ENCODE measurements at places on chromosomes 6 and 20.

DNA sequence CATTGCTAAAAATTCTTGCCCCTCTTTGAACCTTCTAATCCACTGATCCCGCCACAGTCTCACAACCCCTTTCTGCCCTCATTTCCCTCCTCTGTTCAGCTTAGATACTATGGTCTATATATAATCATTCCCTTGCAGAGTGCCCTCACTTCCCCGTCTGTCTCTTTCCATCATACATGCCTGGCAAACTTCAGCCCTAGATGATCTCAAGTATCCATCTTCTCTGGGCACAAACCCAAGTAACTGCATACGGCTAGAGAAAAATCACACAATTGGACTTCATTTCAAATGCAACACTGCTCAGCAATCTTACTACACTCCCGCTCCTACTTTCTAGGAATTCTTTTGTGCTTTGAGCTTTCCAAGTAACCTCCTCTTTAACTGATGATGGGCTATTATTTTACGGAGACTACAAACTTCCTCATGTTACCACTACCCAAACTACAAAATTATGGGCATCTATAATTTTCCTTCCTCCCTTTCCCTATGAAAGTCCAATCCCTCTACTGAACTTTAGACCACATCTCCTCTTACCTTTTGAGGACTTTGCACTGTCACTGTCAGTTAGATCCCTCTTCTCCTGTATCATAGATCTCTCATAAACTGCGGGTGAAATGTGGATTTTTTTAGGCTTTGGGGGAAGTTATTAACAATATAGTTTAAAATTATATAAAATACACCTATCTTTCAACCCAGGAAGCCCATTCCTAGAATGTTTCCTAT lies 135.6 kb downstream of the BTBD9 start:
- no peak for DNase-seq

DNA sequence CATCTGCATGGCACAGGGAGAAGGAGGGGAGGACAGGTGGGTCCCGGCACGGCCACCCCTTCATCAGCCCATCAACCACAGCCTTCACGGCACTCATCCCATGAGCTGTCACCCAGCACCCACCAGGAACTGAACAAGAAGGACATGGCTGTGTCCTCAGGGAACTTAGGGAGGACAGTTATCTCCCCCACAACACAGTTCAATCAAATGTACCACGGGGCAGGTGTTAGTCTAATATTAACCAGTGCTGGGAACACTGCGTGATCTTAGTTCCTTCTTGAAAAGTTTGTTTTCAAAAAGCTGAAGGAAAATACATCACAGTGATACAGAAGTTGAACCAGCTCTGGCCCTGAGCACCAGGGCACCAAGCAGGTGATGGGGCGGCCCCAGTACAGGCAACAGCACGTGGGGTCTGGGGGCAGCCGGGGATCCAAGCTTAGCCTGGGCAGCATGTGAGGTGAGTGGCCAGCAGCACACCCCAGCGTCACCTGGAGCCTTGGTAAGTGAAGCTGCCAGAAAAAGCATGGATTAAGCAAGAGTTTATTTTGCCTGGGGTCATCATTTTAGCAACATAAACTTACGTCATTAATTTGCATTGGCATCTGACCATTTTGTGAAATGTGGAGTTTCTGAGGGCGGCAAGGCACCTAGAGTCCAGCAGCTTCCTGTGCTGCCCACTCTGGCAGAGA lies 35.5 kb upstream of the AFDN start:
- DNase-seq: no peak

DNA sequence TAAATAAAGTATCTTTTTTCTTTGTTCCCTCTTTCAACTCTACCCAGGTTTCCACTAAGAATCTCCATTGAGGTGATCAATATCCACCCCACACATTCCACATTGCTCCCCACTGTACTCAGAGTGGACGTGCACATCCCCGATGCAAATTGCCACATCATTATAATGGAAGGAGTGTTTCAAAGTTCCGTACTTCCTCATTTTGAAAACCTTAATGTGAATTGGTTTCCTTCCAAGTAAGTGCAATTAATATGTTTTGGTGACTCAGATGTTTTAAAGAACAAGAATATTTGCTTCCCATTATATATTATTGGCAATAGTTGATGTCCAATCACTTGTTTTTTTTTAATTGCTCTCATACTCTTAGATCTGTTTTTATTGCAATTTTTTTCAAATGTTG lies 463.6 kb downstream of the HACE1 start:
- DNase-seq: no peak

GRCh38 chr6:159807150-159807858 lies 7.2 kb downstream of the PNLDC1 start:
- DNase-seq: no peak

DNA sequence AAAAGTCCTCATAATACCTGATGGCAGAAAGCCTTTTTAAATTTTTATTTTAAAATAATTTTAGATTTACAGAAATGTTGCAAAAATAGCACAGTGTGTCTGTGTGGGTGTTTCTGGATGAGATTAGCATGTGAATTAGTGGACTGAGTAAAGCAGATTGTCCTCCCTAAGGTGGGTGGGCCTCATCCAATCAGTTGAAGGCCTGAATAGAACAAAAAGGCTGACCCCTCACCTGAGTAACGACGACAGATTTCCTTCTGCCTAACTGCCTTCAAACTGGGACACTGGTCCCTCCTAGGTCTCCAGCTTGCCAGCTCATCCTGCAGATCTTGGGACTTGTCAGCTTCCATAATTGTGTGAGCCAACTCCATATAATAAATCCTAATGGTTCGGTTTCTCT lies 54.2 kb downstream of the FAXC start:
- DNase-seq: no peak

- no peak for DNase-seq
These were observed 22.5 kb upstream of the PRIM2 start for GRCh38 chr6:57294862-57295445.

DNA sequence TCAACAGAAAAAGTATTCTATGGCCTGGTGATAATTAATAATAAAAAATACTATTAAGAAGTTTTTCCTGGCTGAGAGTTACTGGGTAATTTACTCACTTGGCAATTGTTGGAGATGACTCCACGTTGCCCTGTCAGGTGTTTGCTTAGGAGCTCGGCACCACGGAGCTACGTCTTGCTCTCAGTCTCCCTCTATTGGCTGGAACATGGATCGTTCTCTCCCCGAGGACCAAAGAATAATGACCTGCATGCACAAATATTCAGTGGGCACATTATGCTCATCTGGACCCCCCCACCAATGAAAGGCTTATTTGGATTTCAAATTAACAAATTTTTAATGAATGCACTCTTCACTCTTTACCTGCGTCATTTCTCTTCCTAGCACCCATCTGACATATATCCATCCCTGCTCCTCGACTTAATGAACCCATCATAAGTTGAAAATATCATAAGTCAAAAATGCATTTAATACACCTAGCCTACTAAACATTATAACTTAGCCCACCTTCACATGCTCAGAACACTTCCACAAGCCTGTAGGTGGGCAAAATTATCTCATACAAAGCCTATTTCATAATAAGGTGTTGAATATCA lies 71.0 kb upstream of the CD83 start:
- no peak for DNase-seq

DNA sequence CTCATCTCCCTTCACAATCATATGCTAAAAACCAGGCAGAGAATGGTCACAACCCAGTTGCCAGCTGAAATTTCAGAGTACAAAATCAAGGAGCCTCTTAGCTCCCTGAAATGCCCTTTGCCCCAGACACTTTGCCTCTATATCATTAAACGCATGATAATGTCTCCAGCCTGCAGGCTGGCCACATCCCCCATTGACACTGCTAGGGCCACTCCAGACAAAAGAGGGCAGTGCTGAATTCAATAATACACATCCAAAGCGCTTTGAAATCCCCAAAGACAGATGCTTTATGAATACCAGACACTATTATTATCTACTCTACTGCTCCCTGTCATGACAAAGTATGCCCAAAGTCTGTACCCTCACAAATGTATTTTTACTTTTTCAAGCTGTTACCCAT lies 348.3 kb upstream of the POU3F2 start:
- no peak for DNase-seq

DNA sequence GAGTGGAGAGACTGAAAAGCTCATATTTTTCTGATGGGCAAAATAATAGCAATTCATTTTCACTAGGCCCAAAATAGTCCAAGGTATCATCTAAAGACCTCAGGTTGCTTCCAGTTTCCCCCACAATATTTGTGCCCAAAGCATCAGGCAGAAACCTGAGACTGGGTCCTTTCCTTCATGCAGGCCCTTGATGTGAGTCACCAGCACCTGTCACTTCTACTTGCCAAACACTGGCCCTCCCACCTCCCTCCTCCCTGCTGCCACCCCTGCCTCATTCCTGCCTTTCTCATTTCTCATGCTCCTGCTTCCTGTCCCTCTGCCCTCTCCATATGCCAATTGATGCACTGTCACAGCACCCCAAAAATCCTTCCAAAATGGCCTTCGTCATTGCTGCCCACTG lies 230.4 kb upstream of the CST7 start:
- no peak for DNase-seq

DNA sequence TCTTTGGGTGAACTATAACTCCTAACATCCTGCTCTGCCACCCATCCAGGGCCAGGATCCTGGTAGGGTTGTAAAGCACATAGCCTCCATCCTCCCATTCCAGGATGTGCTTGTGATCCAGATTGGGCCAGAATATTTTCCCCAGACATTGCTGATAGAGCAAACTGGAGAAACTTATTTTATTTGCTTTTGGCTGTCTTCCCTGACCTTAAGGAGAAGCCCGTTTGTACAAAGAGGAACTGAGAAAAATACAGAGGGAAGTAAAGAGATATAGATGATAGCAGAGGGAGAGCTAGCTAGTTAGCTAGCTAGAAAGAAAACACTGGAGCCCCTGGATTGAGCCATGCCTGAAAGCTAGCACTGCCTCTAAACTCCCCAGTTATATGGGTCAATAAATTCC lies 9.0 kb upstream of the HDAC2 start:
- no peak for DNase-seq

- DNase-seq: no peak
These were observed 11.6 kb downstream of the SLC9A8 start for GRCh38 chr20:49824206-49824605.

GRCh38 chr6:36815962-36816735 lies 23.1 kb downstream of the CPNE5 start:
- DNase-seq: no peak

- no peak for DNase-seq
These were observed 235.5 kb downstream of the SYNDIG1 start for GRCh38 chr20:24704899-24705298.

GRCh38 chr6:21426841-21427490 lies 166.6 kb upstream of the SOX4 start:
- no peak for DNase-seq

DNA sequence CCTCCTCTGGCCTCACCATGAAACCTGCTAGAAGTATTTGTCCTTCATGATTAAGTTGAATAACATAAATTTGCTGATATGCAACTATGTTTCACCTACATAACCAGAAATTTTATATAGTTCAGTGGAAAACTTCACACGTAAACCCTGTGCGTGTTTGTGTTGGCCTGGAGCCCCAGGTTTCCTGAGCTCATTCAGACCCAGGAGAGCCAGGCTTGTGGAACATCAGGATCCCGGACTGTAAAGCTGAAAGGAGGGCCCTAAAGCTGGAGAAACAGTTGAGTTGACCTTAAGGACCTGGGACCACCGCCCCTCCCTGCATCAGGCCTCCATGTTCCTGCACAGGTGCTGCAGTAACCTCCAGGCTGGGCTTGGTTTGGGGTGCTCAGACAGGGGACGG lies 3.1 kb upstream of the SPATS1 start:
- DNase-seq: no peak

DNA sequence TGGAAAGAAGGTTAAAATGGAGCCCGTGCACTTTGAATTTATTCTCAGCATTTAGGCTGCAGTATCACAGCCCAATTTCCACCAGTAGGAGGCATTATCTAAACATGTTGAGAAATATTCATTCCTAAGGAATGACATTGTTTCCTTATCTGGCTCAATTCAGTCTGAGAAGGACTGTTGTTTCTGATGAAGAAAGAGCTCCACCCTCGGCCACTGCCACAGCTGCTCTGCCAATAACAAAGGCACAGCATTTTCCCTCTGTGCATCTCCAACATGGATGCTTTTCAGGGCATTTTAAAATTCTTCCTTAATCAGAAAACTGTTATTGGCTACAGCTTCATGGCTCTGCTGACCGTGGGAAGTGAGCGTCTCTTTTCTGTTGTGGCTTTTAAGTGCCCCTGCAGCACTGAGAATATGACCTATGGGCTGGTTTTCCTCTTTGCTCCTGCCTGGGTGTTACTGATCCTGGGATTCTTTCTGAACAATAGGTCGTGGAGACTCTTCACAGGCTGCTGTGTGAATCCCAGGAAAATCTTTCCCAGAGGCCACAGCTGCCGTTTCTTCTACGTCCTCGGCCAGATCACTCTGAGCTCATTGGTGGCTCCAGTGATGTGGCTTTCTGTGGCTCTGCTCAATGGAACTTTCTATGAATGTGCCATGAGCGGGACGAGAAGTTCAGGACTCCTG lies at the start of gene CALHM5:
Gene CALHM5, plus strand, starts transcription at position 216 of the 687 bp plus-strand sequence. Its CDS starts 58 bp downstream, at position 274.
- DNase-seq: peak; percentile 23

- DNase-seq: no peak
These were observed 45.2 kb downstream of the BACH2 start for GRCh38 chr6:90251295-90251992.

- DNase-seq: no peak
These were observed 194.2 kb upstream of the PHACTR1 start for GRCh38 chr6:12522347-12522746.

DNA sequence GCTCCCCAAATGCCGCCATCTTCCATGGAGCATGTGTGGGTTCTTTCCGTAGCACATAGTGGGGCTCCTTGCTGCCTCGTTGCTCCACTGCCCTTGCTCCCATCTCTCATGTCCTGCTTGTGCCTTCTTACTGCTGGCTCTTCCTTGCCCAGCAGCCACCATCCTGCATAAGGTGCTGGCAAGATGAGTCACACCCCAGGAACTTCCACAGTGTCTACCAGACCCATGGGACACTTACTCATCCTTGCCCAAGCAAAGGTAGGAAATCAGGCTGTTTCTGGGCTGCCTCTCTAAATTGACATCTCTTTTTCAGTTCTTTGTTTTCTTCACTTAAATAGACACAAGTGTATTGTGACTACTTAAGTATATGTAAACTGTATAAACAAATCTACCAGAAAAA lies 39.4 kb upstream of the RGS17 start:
- no peak for DNase-seq

GRCh38 chr6:6972456-6972855 lies 135.3 kb upstream of the RREB1 start:
- no peak for DNase-seq

DNA sequence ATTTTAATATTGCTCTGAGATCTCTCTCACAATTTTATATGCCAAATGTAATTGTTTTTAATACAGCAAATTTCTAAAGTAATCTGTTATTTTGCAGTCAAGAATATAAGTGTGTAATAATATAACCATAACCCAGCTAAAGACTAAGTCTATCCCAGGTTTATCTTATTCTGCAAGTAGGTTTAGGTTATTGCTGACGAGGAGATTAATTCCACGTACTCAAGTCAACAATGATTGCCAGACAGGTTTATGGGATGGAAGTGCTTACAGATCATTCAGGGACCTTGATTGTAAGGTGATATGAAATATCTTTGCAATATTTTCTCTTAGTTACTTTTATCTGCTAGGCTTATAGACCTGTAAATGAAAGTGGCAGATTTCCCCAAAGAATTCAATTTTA lies 698.3 kb downstream of the HDGFL1 start:
- no peak for DNase-seq

Measured in skin of body (tissue), 3 donors.